Placental pericyte (primary cell): ENCODE measurements at places on chromosomes 16 and 17. TPM values are rescaled to one million over a fixed set of nuclear protein-coding genes. Genes with fewer than 3 reads are reported as not detected.

Gene DOC2A
- total RNA-seq: 0.14 TPM in 1 of 2 replicates, not detected in the other

Gene SERPINF2
- total RNA-seq: 0.14 and 0.22 TPM in 2 replicates

Gene OR1F1
- not detected in 2 replicates for total RNA-seq

Gene AIPL1
- total RNA-seq: not detected in 2 replicates

Gene STH
- total RNA-seq: not detected in 2 replicates

Gene C16orf89
- 0.22 TPM in 1 of 2 replicates, not detected in the other for total RNA-seq

Gene SKAP1
- total RNA-seq: not detected in 2 replicates

Gene LASP1
- 250 and 340 TPM in 2 replicates for total RNA-seq
